Type B pancreatic cell (in vitro differentiated cells): ENCODE measurements at places on chromosomes 16 and 17.

- no peak for DNase-seq
- H3K27ac ChIP-seq = no peak overlapping the region
- peaks cover 10% of the 10 kb centered on the region for H3K27me3 ChIP-seq
- H3K4me3 ChIP-seq = no peak overlapping the region
- no peaks in the 10 kb centered on the region for H3K36me3 ChIP-seq
Measured at GRCh38 chr16:67257486-67258160, 8.8 kb downstream of the SLC9A5 start.

GRCh38 chr16:13902677-13903076 is 17.3 kb upstream of the ERCC4 start:
- DNase-seq = no peak
- no peak overlapping the region for H3K27ac ChIP-seq
- H3K4me3 ChIP-seq = no peak overlapping the region

DNA sequence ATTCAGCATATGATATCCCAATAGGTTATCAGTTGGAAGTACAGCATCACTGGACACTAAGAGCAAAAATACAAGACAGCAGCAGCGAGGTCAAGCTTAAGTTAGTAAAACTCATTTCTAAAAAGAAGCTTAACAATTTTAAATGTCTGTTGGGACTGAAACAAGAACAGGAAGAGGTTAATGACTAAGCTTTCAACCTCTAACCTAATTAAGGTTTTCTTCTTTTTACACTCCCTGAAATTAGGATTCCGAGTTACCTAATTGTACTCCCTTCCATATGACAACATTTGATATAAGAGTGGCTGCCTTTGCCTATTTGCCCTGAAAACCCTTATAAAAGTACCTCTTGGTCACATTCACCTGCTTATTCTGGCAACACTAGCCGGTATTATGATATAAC is 34.3 kb downstream of the CPSF4L start:
- no peak overlapping the region for H3K27ac ChIP-seq
- H3K4me3 ChIP-seq = no peak overlapping the region
- DNase-seq = no peak
- no peaks in the 10 kb centered on the region for H3K27me3 ChIP-seq
- H3K4me1 ChIP-seq = peaks cover 37% of the 10 kb centered on the region

- H3K36me3 ChIP-seq = no peaks in the 10 kb centered on the region
- H3K4me3 ChIP-seq = no peak overlapping the region
- H3K27me3 ChIP-seq = no peaks in the 10 kb centered on the region
- DNase-seq = no peak
Measured at GRCh38 chr17:67656494-67657203, 61.1 kb upstream of the NOL11 start.

- no peak for DNase-seq
- peaks cover 10% of the 10 kb centered on the region for H3K4me1 ChIP-seq
- H3K36me3 ChIP-seq = peaks cover 29% of the 10 kb centered on the region
- H3K4me3 ChIP-seq = no peak overlapping the region
Measured at GRCh38 chr17:21194226-21194625, 19.7 kb downstream of the TMEM11 start.

- H3K36me3 ChIP-seq = no peaks in the 10 kb centered on the region
- no peaks in the 10 kb centered on the region for H3K27me3 ChIP-seq
- H3K4me1 ChIP-seq = peaks cover 14% of the 10 kb centered on the region
- H3K4me3 ChIP-seq = no peak overlapping the region
- no peak overlapping the region for H3K27ac ChIP-seq
- DNase-seq = no peak
Measured at GRCh38 chr17:3510090-3510489, 34.3 kb downstream of the ASPA start.

DNA sequence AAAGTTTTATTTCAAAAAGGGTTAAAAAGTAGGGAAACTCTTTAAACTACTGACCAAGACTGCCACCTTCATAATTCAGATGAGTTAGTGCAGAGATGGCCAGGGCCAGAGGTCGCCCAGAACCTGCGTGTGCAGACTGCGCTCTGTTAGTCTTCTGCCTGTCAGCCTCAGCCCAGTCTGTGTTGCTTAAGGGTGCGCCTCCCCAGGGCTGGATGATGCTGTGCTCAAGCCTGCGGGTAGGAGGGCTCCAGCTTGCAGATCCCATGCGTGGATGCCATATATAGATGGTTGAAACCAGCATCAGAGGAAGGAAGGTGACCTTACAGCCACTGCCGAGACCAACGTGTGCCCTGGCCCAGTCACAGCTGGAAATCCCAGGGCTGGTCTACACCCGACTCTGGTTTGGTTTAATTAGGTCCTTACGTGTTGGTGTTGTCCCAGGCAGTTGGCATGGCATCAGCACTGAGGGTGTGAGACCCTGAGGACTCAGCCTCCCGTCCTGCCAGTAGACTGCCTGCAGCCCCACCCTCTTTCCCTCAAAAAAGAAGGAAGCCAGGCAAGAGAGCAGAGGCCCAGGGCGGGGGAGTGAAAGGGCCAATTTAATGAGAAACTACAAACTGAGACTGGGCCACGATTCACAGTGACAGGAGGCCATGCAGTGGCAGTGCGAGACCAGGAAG is 27.7 kb downstream of the CDIP1 start:
- H3K4me3 ChIP-seq = no peak overlapping the region
- DNase-seq = no peak
- peak overlapping the region; percentile 69 for H3K27ac ChIP-seq
- H3K36me3 ChIP-seq = peaks cover 7% of the 10 kb centered on the region
- H3K4me1 ChIP-seq = peaks cover 17% of the 10 kb centered on the region

- no peaks in the 10 kb centered on the region for H3K4me1 ChIP-seq
- H3K27me3 ChIP-seq = peaks cover 34% of the 10 kb centered on the region
- no peak overlapping the region for H3K27ac ChIP-seq
- no peaks in the 10 kb centered on the region for H3K36me3 ChIP-seq
Measured at GRCh38 chr16:29000019-29000418, 15.2 kb downstream of the LAT start.

DNA sequence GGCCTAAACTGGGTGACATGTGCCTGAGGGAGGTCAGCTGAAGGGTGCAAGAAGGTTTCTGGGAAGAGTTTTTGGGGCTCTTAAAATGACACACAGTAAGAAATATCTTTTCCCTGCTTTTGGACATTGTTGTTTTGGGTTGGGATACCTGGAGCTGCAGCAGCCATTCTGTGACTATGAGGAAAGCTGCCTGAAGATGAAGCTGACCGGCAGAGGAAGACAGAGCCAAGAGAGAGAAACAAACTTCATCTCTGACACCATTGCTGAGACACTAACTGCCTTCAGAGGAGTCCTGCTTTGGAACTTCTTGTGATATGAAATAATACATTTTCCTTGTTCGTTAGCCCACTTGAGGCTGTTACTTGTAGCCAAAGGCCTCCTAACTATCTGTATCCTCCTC is 8.8 kb upstream of the WNT3 start:
- no peak overlapping the region for H3K4me3 ChIP-seq
- H3K4me1 ChIP-seq = peaks cover 7% of the 10 kb centered on the region
- no peak for DNase-seq
- H3K27me3 ChIP-seq = peaks cover 11% of the 10 kb centered on the region
- H3K36me3 ChIP-seq = no peaks in the 10 kb centered on the region
- no peak overlapping the region for H3K27ac ChIP-seq

DNA sequence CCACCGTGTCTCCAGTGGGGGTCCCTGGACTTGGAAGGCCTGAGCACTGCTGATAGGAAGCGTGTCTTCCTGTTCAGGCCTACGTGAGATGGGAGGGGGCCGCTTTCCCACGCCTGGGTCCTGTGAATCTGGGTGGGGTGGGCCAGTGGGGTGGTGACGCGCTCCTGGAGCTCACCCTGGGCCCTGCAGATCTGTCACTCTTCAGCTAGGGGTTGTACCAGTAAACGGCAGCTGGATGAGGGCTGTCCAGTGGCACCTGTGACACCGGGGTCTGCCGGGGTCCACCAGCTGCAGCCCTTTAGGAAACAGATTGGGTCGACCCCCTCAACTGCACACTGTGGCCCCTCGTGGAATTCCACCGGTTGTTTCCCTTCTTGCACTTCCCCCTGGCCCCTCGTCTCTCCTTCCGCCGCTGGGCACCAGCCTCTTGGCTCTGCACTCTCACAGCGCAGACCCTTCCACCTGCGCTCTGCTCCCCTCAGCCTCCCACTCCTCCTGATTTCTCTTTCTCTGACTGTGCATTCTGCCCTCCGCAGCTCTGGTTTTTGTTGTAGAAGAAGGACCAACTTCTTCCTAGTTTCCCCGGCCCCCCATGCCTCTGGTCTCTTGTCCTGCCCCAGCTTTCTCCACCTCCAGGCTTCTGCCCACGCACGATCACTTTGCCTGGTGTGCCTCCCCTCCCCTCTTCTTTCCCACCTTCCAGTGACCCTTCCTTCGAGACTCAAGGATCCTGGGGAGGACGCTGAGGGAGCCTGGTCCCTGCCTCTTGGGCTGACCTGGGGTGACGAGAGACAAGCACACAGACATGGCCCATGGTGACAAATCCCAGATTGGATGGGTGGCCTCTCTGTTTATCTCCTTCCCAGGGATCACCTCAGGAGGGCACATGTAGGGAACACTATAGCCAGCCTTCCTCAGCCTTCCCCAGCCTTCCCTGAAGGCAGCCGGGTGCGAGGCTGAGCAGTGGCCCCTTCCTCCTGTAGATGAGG is 4.8 kb downstream of the MRC2 start:
- H3K4me1 ChIP-seq = peaks cover 31% of the 10 kb centered on the region
- no peak overlapping the region for H3K27ac ChIP-seq
- no peak for DNase-seq

GRCh38 chr16:27550582-27550920 is 607 bp downstream of the KATNIP start:
- no peaks in the 10 kb centered on the region for H3K27me3 ChIP-seq
- no peak for DNase-seq
- H3K4me1 ChIP-seq = peaks cover 26% of the 10 kb centered on the region
